Amniotic epithelial cell (primary cell): ENCODE measurements at places on chromosomes 7 and 10.

DNA sequence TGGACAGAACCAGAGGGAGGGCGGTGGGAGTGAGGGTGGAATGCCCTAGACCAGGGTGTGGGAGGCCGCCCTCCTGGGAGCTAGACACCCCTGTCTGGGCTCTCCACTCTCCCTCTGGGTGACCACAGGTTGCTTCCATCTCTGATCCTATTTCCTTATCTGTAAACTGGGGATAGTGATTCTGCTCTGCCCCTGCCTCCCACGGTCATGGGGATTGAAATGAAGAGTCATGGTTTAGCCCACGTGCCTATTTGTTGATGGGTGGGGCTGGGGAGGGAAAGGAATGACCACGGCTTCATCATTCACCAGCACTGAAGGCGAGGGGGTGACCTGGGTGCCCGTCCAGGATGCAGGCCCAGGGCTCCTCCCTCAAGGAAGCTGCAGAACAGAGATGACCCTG, 49.3 kb upstream of the PCBD1 start:
- DNase-seq = no peak

DNA sequence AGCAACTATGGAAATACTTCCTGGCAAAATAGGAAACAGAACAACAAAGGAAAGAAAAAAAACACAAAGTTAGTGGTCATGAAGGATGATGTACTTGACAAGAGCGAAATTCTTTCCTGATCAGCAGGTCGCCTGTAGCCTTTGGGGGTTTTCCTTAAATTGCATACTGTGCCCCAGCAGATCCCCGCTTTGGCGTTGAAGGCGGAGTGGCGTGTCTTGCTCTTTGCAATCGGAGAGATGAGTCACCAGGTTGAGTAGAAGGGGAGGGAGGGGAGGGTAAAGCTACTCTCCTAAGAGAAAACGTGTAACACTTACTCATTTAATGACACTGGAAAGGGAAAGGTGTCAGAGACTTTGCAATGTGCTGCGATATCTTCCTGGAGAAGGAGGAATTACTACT, 587.2 kb downstream of the SORCS1 start:
- peak; percentile 68 for DNase-seq

DNA sequence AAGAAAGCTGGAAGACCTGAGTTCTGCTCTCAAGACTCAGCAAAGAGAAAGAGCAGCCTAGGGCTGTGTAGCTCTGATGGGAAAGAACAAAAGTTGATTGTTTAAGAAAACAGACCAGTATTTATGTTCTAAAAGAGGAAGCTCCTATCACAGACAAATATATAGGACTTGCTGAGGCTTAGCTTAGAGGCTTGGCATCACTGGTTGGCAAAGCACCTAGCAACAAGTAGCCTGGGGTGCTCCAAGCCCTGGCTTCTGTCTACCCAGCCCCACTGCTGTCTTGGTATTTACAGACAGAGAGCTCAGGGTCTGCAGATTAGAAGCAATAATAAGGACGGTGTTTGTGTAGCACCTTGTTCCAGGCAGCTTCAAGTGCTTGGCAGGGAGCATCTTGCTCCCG, 36.9 kb upstream of the CCDC3 start:
- DNase-seq = no peak

GRCh38 chr10:67837541-67838314, at the start of gene DNAJC12:
Gene DNAJC12, minus strand, starts transcription at chr10:67838188. Its CDS starts 177 bp downstream, at chr10:67838011.
- DNase-seq = peak; percentile 80

DNA sequence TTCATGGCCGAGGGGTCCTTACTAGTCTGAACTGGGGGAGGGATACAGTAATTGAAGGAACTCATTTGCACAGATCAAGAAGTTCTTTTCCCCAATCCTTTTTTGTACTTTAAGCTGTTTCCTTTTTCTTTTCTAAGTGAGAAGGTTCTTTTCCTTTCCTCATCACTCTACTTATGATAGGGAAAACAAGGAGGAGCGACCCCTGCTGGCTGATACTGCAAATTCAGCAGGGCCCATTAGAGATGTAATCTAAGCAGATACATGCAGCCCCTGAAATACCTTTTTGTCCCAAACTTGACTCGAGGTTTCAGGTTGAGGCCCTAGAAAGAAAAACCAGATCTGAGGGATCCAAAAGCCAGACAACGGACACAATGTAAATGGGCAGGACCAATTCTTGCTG, 305.5 kb downstream of the DNAJB9 start:
- DNase-seq = no peak

- no peak for DNase-seq
Measured at GRCh38 chr7:96548664-96549063, 161.0 kb downstream of the SEM1 start.

GRCh38 chr7:28983396-28984190, 25.5 kb upstream of the TRIL start:
- no peak for DNase-seq

DNA sequence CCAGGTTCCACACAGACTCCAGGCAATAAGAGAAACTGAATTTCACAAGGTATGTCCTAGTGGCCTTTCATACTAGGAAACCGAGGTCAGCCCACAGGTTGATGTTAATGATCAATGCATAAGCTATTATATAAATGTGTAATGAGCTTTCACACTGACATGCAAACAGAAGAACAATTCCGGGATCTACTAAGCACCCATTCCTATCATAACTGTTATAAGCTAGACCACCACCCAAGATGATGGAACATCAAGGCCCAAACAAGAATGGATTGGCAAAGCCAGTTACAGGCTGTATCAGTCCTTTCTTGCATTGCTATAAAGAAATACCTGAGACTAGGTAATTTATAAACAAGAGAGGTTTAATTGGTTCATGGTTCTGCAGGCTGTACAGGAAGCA, 15.2 kb downstream of the SORBS1 start:
- no peak for DNase-seq

DNA sequence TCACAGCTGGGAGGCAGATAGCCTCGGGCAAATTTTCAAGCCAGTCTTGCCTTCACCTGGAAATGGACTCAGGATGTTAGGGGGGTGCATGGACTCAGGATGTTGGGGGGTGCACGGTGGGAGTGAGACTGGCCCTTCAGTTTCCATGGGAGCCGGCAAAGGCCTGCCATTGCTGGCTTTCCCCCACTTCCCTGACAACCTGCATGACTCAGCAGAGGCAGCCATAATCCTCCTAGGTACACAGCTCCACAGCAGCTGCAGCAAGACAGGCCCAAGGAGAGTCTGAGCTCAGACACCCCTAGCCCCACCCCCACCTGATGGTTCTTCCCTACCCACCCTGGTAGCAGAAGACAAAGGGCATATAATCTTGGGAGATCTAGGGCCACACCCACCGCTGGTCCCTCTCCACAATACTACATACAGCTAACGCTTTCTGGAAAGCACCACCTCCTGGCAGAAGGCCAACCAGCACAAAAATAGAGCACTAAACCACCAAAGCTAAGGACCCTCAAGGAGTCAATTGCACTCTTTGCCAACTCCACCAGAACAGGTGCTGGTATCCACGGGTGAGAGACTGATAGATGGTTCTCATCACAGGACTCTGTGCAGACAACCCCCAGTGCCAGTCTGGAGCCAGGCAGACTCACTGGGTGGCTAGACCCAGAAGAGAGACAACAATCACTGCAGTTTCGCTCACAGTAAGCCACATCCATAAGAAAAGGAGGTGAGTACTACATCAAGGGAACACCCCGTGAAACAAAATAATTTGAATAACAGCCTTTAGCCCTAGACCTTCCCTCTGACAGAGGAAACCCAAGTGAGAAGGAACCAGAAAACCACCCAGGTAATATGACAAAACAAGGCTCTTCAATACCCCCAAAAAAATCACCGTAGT, 18.3 kb downstream of the C7orf25 start:
- no peak for DNase-seq

- no peak for DNase-seq
Measured at GRCh38 chr10:129131457-129132132, 335.4 kb upstream of the MGMT start.

DNA sequence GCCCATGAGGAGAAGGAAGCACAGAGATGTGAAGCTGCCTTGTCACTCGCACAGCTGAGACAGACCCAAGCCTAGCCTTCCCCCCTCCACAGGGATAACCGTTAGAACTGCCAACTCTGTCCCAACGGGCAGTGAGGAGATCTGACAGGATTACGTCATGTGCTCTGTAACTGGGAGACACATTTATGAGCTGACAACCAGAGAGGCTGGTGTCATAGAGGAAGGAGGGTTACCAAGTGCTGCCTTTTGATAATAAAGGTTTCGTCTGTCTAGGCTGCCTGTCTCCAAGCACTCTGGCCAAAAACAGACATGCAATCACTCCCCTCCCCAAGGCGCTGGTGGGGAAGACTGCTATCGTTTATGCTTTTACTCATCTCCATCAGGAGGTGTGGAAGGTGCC, 165.9 kb downstream of the PLXNA4 start:
- no peak for DNase-seq

DNA sequence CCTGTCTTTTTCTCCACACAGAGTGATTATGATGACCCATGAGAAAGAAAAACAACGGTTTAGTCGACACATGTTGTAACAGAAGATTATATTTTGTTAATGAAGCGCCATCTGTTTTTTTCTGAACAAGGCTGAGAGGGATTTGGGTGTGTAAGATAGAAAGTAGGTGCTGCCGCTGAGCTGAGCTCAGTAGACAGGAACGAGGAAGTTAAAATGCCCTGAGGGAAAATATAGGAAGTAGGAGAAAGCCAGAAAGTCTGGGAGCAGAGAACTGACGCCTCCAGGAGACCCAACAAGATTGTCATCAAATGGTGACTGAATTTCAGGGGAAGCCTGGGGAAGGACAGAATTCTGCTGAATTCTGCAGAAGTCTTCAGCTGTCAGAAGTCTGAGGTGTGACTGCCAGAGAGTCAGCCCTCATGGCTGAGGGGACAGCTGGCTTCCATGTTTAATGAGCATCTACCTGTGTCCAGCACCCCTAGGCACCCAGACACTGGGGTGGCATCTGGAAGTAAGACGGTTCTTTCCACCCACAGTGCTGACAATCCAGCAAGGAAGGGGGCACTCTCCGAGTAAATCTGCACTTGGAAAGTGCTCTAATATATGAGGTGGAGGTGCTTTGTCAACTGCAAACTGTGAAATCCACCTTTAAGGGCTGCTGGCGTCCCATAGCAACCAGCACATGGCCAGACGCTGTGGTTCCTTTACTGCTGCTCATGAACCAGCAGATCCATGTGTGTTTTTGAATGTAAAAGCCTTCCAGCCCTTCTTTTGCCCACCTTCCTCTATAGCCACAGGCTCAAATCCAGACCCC, 12.5 kb upstream of the TSPAN15 start:
- peak; percentile 77 for DNase-seq

GRCh38 chr7:29196191-29196590, 1.6 kb downstream of the CHN2 start:
- no peak for DNase-seq

- no peak for DNase-seq
Measured at GRCh38 chr10:59127991-59128390, 48.5 kb upstream of the PHYHIPL start.

- DNase-seq = no peak
Measured at GRCh38 chr10:112580267-112580666, 133.3 kb downstream of the VTI1A start.

- no peak for DNase-seq
Measured at GRCh38 chr10:10941127-10941730, 76.4 kb upstream of the CELF2 start.

- peak; percentile 55 for DNase-seq
Measured at GRCh38 chr7:22488643-22489462, 11.1 kb downstream of the STEAP1B start.

GRCh38 chr10:77967611-77968022, 41.1 kb upstream of the DLG5 start:
- DNase-seq = no peak

DNA sequence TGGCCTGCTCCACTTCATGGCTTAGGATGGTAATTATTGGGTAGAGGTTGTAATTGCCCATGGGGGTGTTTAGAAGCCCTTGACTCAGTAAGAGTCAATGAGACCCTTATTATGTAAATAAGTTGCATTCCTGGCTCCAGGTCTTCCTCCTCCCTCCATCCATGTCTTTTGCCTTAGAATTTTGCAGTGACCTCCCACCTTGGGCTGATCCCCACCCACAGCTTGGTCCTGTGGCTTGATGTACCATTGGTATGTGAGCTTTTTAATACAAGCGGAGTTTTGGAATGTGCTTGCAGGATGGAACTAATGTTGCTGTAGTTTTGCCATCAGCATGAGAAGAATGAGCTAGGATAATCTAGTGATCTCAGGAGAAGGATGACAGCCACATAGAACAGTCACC, 73.2 kb upstream of the DGKI start:
- DNase-seq = no peak

- no peak for DNase-seq
Measured at GRCh38 chr10:110617425-110618229, 26.5 kb upstream of the RBM20 start.

DNA sequence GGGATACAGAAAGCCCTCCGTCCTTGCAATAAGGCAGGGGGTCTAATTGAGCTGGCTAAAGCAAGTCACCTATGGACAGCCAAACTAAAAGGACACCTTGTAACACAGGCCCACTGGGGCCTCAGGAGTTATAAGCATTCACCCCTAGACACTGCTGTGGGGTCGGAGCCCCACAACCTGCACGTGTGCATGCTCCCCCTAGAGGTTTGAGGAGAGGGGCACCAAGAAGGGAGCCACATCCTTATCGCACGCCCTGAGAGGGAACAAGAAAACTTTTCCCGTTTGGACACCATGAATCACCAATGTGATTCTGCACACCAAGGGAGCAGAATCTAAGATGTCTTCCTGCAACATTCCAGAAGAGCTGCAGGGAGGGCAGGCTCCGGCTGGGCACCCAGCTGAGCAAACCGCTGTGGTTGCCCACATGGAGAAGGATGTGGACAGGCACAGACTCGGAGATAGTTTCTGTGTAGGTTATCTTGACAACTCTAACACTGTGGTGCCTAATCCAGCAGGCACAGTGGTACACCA, 17.7 kb upstream of the TARP start:
- no peak for DNase-seq

DNA sequence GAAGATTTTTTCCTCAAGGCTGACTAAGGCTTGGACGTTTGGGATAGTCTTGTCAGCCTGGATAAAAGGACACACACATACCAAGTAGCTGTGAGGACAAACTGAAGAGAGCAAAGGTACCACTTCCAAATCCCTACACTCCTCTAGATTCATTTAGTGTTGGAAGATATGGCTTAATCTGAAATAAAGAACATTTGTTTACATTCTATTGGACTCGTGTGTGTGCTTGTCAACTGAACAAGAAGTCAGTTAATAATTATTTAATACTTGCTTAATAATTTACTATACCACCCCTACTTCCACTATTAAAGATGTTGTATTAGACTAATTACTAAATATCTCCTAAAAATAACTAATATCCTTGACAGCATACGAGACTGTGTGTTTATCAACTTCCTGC, 23.3 kb upstream of the DYNC1I1 start:
- DNase-seq = no peak

GRCh38 chr7:118870187-118870586, 645.7 kb downstream of the ANKRD7 start:
- DNase-seq = no peak

GRCh38 chr7:98976396-98977185, 98.3 kb downstream of the TRRAP start:
- no peak for DNase-seq

- no peak for DNase-seq
Measured at GRCh38 chr7:100822236-100823139, 4.8 kb downstream of the EPHB4 start.

DNA sequence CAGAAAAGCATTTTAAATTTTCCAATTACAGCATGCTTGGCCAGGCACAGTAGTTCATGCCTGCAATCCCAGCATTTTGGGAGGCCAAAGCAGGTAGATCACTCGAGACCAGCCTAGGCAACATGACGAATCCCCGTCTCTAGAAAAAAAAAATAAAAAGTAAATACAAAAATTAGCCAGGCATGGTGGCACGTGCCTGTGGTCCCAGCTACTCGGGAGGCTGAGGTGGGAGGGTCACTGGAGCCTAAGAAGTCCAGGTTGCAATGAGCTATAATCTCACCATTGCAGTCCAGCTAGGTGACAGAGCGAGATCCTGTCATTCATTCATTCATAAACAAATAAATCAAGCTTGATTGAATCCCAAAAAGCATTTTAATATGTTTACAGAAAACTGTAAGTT, 234.9 kb downstream of the PARD3 start:
- no peak for DNase-seq
